ENCODE measurements at places on chromosomes 5 and 9.

GRCh38 chr5:117738571-117738970 is 1163.9 kb upstream of the SEMA6A start:
- DNase-seq: no peak

- DNase-seq: peak; percentile 41
Measured at GRCh38 chr9:21252721-21253547, 13.1 kb upstream of the IFNA14 start.

DNA sequence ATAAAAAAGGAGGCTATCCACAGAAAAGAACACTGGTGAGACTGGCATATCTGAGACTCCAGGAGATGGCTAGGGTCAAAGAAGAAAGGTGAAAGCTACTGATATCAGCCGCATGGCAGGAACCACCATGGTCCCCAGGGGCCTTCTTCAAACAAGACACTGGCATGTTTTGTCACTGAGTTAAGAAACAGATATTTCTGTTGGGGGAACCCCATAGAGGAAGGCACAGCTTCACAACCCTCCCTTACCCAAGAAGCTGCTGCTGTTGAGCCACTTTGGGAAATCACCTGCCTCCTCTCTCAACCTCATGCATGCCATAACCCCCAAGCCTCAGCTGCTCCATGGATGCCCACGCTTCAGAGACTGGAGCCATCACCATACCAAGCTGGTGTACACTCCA is 13.3 kb upstream of the BTNL3 start:
- DNase-seq: no peak

GRCh38 chr5:93635991-93636390 is 53.0 kb downstream of the NR2F1 start:
- DNase-seq: no peak

GRCh38 chr5:178902849-178903248 is 7.1 kb downstream of the ZFP2 start:
- no peak for DNase-seq

Data from fibroblast of skin of scalp (primary cell).